SK-N-DZ (cell line): ENCODE measurements at places on chromosomes 3 and 15.

- DNase-seq, result no peak
Measured at GRCh38 chr3:182390421-182390820, 402.9 kb upstream of the ATP11B start.

DNA sequence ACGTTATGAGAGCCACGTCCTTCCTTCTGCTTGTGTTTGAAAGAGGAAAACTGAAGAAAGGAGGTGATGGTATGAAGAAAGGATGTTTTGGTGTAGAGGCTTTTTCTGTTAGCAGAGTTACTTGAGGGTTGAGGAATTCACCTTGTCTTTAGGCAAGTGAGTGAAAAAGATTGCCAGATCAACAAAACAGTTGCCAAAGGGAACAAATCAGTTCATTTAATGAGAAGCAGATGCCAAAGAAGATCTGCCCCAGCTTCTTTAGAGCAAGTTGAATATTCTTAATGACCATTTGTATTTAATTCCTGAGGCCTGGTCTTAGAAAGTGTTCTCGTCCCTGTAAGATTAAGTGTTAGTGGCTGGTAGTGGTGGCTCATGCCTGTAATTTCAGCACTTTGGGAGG lies 2.6 kb downstream of the CHCHD6 start:
- DNase-seq, result no peak

- no peak for DNase-seq
Measured at GRCh38 chr3:125050488-125051090, 5.2 kb downstream of the HEG1 start.

DNA sequence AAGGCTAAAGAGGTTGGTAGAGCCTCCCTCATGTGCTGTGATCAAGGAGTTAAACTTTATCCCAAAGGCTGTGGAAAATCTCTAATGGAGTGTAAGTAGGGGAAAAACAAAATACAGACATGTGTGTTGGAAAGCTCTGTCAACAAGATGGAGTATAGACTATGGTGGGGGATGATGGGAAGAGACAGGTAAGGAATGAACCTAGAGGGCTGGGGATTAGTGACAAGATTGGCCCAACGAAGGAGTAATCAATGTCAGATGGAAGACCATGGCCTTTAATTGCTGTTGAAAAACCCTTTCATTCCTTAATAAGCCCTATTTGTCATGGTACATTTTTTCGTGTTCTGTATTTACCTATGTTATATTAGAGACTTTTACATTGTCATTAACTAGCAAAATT lies 278.6 kb downstream of the SQOR start:
- DNase-seq, result no peak

GRCh38 chr15:85491691-85492090 lies 111.3 kb downstream of the AKAP13 start:
- no peak for DNase-seq

- DNase-seq, result no peak
Measured at GRCh38 chr3:17028363-17028762, 143.6 kb downstream of the PLCL2 start.

DNA sequence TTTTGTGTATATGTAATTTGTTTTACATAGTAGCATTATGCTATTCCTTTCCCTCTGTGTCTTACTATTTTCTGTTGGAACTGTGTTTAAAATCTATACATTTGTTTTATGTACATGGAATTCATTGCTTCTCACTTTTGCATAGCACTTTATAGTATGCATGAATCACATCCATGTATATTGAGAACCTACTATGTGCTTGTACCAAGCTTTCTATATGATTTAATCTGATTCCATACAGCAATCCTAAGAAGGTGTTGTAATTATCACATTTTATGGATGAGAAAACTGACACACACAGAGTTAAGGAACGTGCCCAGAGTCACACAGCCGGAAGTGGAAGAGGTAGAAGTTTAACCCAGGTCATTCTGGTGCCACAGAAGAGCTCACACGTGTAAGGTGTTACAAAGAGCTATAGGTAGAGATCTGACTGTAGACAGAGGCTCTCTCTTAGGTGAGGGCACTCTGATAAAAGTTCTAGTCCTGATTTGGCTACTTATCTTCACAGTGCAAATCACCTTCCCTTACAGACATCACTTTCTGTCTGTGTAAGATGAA lies 3.5 kb upstream of the SMAD3 start:
- DNase-seq, result no peak

DNA sequence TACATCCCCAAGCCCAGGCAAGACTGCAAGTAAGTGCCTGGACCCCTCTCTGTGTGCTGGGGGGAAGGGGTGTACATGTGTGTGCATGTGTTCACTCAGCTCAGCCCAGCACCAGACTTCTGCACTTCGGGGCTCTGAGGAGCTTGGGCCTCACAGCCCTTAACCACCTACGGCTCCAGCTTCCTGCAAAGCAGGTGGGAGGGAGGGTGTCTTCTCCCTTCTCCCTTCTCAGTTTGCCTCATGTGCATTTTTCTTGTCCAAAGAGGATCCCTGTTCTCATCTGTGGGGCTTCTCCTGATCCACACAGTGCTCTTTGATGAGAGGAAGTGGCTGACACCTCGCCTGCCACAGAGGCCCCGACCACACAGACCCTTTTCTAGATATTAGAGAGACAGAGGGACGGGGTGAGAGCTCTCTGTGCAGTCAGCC lies 69.3 kb downstream of the MESD start:
- no peak for DNase-seq

DNA sequence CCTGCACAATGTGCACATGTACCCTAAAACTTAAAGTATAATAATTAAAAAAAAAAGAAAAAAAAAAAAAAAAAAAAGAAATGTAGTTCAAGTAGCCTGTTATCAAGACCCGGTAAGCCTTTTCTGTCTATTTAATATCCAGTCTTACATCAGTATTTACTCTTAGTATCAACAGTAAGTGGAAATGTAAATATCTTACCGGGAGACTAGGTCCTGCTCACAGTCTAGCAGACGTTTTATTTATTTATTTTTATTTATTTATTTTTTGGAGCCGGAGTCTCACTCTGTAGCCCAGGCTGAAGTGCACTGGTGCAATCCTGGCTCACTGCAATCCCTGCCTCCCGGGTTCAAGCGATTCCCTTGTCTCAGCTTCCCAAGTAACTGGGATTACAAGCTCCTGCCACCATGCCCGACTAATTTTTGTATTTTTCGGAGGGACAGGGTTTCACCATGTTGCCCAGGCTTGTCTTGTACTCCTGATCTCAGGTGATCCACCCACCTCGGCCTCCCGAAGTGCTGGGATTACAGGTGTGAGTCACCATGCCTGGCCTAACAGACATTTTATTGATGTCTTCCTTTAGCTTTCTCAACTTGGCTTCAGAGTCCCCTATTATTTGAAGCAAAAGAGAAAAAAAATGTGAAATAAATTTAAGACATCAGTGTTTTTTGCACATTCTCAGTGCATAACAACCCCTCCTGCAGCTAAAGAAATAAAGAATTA lies 19.9 kb downstream of the C2CD4B start:
- DNase-seq, result no peak

GRCh38 chr15:92069308-92070250 lies 216.1 kb downstream of the SLCO3A1 start:
- no peak for DNase-seq

DNA sequence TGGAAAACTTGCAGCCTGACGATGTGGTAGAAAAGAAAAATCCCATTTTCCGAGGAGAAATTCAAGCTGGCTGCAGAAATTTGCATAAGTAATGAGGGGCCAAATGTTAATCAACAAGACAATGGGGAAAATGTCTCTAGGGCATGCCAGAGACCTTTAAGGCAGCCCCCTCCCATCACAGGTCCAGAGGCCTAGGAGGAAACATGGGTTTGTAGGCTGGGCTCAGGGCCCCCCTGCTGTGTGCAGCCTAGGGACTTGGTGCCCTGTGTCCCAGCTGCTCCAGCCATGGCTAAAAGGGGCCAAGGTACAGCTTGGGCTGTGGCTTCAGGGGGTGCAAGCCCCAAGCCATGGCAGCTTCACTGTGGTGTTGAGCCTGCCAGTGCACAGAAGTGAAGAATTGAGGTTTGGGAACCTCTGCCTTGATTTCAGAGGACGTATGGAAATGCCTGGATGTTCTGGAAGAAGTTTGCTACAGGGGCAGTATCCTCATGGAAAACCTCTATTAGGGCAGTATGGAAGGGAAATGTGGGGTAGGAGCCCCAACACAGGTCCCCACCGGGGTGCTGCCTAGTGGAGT lies 75.9 kb upstream of the CADPS start:
- DNase-seq, result no peak

- DNase-seq, result no peak
Measured at GRCh38 chr15:46386356-46386755, 751.5 kb downstream of the SQOR start.

GRCh38 chr3:73114711-73115110 lies 53.3 kb downstream of the EBLN2 start:
- DNase-seq, result no peak

DNA sequence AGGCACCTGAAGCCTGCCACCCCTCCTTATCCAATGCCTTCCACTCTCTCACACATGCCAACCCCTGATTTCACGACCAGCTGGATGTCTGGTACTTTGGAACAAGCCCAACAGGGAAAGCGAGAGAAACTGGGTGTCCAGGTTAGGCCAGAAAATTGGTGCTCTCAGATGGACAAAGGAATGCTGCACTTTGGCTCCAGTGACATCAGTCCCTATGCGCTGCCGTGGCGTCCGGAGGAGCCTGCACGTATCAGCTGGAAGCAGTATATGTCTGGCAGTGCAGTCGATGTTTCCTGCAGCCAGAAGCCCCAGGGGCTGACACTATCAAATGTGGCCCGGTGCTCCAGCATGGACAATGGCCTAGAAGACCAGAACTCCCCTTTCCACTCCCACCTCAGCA lies 45.2 kb downstream of the CDAN1 start:
- DNase-seq, result no peak

DNA sequence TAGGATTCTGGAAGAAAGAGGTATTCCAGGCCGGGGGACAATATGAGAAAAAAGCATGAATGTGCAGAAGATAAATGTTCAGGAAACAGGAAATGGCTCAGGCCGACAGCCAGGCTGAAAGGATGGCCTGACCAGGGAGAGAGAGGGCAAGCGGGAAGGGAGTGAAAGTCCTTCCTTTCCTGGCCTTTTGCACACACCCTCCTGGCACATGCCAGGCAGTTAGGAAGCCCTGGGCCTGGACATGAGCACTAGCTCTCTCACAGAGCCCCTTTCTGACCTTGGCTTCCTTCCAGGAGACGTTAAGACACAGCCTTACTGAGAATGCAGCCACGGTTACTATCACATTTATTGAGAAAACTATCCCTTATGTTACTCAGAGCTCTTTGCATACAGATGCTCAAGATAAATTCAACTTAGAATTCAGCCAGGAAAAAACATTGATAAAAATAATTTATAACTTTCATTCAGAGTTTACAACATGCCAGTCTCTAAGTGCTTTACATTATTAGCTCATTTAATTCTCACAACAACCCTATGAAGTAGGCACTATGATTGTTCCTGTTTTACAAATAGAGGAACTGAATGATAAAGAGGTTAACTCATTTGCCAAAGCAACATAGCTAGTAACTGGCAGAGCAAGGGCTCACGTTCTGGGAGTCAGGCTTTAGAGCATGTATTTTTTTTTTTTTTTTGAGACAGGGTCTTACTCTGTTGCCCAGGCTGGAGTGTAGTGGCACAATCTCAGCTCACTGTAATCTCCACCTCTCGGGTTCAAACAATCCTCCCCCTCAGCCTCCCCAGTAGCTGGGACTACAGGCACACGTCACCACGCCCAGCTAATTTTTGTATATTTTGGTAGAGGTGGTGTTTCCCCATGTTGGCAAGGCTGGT lies 39.4 kb upstream of the SMAD3 start:
- DNase-seq, result no peak

GRCh38 chr3:141952611-141953010 lies 76.2 kb downstream of the ATP1B3 start:
- no peak for DNase-seq

DNA sequence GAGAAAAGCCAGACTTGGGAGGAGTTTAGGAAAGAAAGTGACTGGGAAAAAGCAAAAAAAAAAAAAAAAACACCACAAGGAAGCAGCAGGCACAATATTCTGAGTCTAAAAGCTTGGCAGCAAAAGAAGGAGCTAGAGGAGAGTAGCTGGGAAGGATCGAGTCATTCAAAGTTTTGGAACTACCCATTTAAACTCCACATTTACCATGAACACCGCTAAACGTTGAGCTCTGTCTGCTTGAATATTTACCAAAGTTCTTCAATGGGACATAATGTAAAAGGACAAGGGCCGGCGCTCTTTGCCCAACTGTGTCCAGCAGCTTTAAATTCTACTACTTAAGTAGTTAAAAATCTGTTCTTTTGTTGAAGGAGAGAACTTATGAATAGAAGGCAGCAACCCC lies 481.9 kb downstream of the FOXP1 start:
- DNase-seq, result no peak

GRCh38 chr3:78703944-78704343 lies 1063.9 kb downstream of the ROBO1 start:
- no peak for DNase-seq

- no peak for DNase-seq
Measured at GRCh38 chr15:48493084-48493762, 152.3 kb downstream of the FBN1 start.
